ENCODE measurements at places on chromosomes 13 and 19.

- DNase-seq = peak; percentile 27
These were observed 114.5 kb downstream of the KCNRG start for GRCh38 chr13:50129706-50130122.

DNA sequence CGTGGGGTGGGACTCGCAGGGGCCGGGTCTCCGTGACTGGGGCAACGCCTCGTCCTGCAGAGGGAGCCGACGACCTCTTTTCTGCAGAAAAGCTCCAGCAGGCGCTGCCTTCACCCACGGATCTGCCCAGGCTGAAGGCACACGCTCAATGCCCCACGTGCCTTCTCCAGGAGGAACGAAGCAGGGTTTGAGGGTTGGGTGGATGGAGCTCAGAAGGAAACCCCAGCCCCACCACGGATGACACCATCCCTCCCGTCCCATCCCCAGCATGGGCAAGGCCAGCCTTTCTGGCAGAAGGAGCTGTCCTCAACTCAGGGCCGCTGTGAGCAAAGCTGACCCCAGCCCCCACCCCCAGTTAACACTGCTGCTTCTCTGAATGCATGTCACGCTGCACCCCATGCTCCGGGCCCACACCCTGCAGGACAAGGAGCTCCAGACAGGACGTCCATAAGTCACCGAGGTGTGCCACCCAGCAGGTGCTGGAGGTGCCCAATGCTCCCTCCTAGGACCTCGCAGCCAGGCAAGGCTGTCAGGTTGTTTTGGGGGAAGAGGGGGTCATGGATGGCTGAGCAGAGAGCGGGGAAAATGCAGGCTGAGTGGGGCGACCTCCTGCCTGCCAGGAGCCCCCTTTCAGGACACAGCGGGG, 7.4 kb downstream of the C19orf25 start:
- no peak for DNase-seq

GRCh38 chr19:49799798-49800376, 13.2 kb downstream of the FUZ start:
- no peak for DNase-seq

DNA sequence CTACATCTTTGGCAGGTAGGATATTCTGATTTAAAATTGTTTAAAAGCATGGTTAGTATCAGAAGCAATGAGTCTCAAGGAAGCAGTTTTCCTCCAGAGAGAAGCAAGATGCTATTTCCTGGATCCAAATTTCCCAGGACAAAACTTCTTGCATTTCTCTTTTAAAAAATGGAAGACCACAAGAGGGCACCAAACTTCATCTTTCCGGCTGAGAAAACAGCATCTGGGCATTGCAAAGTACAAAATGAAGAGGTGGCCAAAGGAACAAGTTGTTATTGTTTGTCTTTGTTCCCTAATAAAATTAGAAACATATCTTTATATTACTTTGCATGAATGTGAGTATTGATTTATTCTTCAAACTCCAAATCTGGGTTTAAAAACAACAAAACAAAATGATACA, 60.0 kb upstream of the LRCH1 start:
- no peak for DNase-seq

DNA sequence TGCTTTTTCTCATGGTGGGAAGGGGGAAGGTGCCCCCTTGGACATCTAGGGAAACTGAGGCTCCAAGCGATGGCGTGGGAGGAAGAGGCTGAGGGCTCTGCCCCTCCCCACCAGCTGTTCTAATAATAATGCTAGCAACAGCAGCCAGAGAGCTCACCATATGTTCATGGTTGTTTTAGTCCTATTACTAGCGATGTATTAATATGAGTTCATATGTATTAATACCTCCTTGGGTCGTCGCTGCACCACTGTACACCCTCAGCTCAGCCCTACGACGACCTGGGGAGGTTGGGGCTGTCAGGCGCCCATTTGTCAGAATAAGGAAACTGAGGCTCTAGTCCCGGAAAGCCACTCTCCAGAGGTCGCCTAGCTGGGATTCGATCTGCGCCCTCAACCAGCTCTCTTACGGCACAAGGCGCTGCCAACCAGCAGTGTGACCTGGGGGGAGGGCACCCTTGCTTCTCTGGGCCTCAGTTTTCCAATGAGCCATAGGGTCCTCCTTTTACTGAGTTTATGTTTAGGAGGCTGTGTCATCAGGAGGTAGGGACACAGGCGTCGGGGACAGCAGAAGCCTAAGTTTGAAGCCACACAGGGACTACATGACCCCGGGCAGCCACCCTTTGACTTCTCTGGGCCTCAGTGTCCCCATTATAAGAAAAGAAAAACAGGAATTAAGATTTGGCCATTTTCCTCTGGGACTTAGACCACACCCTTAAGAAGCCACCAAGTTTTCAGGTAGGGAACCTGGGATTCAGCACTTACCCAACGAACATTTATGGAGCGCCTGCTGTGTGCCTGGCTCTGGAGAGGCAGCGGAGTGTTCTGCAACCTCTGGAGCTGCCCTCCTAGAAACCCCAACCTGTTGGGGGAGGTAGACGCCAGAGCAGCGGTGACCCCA, 664 bp downstream of the MAST3 start:
- DNase-seq = no peak

DNA sequence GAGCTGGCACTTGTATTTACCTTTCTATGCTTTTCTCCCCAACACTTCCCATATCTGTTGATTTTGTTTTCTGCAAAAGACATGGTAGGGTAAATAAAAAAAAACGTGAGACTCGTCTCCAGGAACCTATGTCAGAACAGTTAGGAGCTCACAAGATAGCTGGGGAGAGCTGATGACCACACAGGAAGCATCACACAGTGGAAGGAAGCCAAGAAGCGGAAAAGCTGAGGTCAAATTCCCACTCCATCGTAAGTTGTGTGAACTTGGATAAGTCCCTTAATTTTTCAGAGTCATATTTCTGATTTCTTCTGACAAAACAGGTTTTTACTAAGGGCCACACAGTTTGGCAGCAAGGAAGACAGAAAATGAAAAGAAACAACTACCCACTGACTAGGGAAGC, 199.6 kb downstream of the KLF5 start:
- no peak for DNase-seq

DNA sequence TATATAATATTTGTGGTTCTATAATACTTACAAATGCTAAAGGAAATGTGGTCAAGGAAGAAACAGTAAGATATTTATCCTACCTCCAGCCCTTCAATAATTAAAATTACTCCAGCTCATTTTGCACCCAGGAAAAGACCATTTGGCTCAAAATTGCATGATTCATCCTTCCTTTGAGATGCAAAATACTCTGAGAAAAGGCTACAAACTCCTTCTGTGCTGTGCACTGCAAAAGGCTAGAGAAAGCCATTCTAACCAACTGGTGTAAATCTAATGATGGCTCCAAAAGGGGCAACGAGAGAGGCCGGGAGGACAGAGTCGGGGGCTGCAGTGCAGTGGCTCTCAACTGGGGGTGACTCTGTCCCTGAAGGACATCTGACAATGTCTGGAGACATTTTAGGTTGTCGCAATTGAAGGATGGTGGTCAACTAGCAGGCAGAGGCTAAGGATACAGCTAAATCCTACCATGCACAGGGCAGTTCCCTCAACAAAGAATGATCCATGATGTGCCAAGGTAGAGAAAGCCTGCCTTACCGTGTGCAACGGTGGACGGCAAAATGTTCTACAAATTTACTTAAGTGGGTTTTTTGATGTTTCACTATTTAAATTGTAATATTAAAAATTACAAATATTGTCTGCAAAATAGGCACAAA, 32.6 kb downstream of the SLC7A1 start:
- no peak for DNase-seq

- peak; percentile 52 for DNase-seq
These were observed 7.0 kb upstream of the PVR start for GRCh38 chr19:44636439-44637389.

DNA sequence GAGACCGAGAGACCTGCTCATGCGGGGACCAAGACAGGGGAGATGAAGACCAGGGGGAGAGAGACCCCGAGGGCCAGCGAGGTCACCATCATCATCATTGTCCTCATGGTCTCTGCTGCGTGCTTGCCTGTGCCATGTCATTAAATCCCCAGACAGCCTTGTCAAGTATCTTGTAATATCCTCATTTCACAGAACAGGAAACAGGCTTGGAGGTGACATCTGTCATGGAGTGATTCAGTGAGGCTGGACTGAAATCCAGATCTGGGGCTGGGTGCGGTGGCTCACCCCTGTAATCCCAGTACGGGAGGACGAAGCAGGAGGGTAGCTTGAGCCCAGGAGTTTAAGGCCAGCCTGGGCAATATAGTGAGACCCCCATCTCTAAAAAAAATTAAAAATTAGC, 5.9 kb upstream of the NANOS2 start:
- DNase-seq = no peak

DNA sequence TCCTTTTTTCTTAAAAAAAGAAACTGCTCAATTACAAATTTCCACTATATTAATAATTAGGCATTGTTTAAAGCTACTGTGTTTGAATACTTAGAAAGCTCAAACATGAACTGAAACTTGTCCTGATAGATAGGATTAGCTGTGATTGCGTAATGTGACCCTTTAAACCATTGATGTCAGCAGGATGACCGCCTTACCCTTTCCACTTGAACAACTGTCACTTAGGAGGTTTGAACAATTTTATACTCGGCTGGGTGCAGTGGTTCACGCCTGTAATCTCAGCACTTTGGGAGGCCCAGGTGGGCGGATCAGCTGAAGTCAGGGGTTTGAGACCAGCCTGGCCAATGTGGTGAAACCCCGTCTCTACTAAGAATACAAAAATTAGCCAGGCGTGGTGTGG, 2.9 kb downstream of the LAMP1 start:
- no peak for DNase-seq

DNA sequence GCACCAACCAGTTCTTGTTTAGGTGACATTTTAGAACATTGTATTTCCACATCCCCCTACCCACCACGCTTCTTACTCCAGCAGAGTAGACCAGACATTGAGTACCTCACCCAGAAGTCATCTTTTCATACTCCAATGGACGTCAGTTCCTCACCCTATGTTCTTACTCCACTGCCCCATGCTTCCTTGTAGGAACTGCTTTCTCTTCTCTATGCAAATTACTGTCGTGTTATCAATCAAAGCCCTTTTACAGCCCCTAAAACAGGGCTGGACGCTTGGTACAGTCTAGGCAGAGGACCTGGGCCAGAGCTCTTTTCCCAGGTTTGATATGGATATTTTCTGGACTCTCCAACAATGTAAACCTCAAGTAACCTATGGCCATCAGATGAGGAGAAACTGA, 58.2 kb downstream of the USP12 start:
- no peak for DNase-seq

- DNase-seq = no peak
These were observed 164.0 kb downstream of the TSHZ3 start for GRCh38 chr19:31185261-31185660.

DNA sequence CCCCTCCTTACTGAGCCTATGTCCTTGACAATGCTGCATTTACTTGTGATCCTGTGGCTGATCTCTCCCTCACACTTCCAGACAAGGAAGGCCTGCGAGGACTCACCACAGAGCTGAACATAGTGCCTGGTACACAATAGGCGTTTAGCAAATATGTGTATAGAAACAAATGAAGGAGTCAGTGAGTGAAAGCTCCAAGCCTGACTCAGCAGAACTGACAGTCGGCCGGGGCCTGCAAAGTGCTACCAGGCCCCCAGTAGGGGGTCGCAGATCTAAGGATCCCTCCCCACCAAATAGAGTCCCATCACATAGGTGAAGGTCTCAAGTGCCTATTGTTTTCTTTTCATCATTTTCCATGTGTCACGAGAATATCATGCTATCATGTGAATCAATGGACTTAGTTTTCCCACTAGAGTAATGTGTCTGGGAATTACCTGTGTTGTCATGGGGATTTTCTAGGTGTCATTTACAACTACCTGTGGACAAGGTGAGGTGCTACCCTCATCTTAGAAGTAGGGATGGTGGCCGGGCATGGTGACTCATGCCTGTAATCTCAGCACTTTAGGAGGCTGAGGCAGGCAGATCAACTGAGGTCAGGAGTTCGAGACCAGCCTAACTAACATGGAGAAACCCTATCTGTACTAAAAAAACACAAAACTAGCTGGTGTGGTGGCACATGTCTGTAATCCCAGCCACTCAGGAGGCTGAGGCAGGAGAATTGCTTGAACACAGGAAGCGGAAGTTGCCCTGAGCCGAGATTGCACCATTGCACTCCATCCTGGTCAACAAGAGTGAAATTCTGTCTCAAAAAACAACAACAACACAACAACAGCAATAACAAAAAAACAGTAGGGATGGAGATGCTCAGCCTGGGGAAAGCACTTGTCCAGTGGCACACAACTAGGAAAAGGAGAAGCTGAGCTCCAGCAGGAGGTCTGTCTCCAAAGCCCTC, 50.3 kb upstream of the CYP2A7 start:
- no peak for DNase-seq

GRCh38 chr13:45582408-45583076, 33.0 kb downstream of the ERICH6B start:
- DNase-seq = no peak

DNA sequence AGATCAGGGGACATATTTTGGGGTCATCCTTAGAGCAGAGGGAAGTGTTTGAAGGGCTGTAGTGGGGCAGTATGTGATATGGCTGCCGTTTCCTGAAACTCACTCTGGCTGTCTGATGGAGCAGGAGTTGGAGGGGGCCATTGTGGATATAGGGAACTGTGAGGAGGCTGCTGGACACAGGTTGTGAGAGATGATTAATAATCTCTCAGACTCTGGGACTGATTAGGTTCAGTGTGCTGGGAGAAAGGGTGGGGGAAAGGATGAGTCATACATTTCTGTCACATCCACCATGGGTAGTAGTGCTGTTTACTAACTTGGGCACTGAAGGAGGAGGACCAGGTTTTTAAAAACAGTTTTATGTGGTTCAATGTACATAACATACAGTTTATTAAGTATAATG, 4.8 kb downstream of the B3GLCT start:
- DNase-seq = no peak

DNA sequence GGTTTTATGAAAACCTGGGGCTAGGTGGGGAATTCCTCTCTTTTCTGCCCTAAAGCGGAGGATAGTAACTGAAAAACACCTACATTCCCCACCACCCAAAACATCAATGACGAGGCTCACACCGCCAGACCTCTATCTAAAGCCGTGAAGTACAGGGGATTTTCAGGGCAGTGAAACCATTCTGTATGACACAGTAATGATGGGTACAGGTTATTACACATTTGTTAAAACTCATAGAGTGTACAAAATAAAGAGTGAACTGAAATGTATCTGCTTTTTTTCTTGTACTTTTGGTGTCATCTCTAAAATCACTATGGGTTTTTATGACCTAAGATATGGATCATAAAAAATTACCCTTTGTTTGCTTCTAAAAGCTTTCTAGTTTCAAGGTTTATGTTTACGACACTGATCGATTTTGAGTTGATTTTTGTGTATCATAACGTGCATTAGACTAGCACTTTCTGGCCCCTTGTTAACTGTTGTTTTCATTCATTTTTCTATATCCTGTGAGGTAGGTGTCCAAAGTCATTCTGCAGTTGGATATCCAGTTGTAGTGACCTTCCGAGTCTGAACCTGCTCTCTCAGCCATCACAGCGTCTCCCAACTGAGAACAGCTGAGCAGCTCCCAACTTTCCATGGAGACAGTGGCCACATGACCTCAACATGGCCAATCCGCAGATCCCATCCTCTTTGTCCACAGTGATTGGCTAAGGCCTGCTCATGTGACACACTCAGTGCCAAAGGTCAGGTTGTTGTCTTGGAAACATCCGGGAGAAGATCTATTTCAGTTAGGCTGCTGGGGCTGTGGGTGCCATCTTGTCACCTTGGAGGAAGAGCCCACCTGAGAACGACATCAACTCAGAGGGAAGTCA, 10.3 kb downstream of the MBD3L2B start:
- DNase-seq = peak; percentile 4

All from colonic mucosa (tissue), 4 donors.